Stimulated activated CD8-positive, alpha-beta memory T cell treated with anti-CD3 and anti-CD28 coated beads, Interleukin-4, amount 100 ng/mL, for 1 hour (primary cell): ENCODE measurements at places on chromosomes 5 and 9.

GRCh38 chr5:14143841-14144585, 871 bp downstream of the TRIO start:
- no peak for DNase-seq

DNA sequence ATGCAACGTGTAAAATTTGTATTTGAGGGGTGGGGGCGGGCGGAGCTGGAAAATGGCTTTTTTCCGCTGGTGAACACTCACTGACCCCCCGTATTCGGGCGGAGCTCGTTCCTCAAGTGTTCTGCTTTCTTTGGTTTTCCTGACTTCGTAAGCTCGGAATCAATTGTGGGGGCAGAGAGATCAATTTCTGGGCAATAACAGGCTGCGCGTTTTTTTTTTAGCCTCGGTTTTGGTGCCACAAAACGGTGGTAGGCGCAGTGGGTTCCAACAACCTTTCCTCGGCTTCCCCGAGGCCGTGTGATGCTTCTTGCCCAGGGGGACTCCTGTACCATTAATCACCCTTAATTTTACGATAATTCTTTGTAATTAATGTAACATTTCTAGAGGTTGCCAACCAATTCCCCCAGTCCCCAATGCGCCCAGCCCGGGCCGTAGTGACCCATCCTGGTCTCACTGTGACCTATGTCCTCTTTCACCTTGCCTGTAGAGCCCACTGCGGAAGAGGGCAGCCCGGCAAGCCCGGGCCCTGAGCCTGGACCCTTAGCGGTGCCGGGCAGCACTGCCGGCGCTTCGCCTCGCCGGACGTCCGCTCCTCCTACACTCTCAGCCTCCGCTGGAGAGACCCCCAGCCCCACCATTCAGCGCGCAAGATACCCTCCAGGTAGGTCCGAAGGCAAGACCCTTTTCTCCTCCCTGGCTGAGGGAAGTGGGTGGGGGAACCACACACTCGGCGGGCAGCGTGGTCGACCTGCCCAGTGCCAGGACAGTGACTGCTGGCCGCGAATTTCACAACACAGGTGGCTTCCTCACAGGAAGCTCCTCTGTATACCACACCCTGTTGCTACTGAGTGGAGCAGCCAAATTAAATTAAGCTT, 3.7 kb downstream of the NR4A3 start:
- DNase-seq, result no peak

DNA sequence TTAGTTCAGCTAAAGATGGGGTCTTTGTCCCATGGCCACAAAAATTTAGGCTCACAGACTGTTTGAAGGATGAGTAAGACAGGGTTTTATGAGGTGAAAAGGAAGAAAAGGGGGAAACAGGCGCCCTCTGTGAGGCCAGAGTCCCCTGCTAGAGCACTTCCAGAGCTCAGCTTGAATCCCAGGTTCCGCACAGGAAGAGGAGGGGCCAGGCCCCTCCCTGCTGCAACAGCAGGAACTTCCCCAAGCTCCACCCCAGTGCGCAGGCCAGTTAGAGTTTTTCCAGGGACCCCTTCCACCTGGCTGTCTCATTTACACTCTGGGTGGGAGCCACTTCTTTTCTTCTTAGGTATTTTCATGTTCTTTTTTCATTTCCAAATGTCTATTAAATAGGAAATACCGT, 480.8 kb downstream of the PSAT1 start:
- no peak for DNase-seq

GRCh38 chr5:23389291-23390101, 117.9 kb upstream of the PRDM9 start:
- DNase-seq, result no peak

DNA sequence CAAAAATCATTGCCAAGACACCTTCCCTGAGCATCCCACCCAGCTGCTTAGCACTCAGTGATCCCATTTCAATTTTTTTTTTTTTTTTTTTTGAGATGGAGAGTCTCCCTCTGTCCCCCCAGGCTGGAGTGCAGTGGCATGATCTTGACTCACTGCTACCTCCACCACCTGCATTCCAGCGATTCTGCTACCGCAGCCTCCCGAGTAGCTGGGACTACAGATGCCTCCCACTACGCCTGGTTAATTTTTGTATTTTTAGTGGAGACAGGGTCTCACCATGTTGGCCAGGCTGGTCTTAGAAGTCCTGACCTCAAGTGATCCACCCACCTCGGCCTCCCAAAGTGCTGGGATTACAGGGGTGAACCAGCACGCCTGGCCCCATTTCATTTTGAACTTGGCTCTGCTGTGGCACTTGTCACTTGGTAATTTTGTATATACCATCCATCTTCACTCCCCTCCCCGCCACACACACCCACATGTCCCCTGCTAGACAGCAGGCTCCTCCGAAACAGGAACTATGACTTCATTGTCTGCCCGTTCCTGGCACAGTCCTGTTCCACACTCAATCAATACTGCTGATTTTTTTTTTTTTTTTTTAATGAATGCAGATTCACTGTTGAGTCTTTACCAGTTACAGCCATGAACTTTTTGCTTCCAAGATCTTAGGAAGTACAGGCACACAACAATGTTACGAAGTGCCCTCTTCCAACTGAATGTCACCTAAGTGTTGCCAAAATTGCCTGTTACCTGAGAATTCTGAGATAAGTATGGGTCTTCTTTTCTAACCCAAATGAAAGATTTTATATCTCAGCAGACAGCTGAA, 17.3 kb upstream of the ZBTB34 start:
- DNase-seq, result no peak

GRCh38 chr5:87074072-87074471, 193.6 kb upstream of the RASA1 start:
- no peak for DNase-seq

- DNase-seq, result no peak
Measured at GRCh38 chr5:673161-673830, 19.9 kb downstream of the TPPP start.

DNA sequence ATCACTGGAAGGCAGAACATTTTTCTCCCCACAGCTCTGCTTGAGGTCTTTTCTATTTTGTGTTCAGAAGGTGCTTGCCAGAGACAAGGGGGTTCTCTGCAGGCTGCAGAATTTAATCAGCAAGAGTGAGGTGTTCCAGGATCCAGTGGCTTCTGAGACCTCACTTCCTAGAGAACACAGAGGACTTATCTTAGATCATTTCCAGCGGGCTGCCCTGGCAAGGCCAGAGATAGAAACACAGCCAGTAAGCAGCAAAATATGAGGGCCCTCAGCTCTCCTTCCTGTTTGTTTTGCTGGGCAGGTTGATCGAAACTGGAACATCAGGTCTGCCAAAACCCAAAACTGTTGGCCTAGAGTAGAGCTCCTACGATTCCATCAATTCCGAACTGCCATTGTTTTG, 187.3 kb downstream of the DIRAS2 start:
- DNase-seq, result no peak

DNA sequence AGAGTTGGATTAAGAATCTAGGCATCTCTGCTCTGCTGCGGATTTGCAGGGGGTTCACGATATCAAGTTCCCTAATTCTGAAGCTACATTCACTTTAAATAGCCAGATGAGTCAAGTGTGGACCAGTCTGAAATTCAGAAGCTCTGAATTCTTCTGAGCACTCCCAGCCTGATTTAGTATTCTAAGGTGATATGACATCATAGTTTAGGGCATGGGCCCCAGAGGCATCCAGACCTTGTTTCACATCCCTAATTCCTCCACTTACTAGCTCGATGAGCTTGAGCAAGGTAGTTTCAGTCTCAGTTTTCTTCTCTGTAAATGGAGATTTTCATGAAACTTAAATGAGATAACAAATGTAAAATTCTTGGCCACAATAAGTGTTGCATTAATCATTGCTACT, 65.2 kb downstream of the TMEM167A start:
- no peak for DNase-seq

GRCh38 chr9:122374885-122375420, 4.1 kb downstream of the PTGS1 start:
- no peak for DNase-seq

- no peak for DNase-seq
Measured at GRCh38 chr5:150497274-150497988, 10.5 kb upstream of the NDST1 start.

- DNase-seq, result no peak
Measured at GRCh38 chr5:151580858-151581257, 10.3 kb downstream of the FAT2 start.

DNA sequence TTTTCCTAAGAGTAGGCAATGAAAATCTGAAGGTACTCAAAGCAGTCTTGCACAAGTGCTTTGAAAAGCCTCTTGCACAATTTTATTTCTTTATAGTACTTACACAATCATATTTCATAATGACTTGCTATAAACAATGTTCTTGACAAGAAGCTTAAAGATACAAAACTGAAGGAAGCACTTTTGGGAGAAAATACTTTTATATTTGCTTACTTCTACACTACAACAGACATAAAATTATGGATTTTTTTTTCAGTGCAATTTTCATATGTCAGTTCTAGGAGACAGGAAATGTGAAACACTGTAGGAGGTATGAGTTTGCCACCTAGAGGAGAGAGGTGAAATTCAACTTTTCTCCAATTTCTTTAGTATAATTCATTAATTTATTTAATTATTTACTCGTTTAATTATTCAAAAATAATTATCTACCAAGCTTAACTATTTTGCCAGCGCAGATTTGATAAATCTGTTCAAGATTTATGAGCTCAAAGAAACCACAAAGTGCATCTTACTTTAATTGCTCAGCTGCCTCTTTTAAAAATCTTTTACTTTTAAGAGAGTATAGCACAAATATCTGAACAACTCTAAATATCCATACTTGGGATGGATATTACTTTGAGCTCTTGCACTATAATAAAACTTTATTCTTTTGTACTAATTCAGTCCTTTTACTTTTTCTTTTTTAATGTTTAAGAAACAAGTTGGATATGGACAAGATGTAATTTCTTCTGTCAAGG, 29.0 kb upstream of the CDKN2B start:
- DNase-seq, result no peak

DNA sequence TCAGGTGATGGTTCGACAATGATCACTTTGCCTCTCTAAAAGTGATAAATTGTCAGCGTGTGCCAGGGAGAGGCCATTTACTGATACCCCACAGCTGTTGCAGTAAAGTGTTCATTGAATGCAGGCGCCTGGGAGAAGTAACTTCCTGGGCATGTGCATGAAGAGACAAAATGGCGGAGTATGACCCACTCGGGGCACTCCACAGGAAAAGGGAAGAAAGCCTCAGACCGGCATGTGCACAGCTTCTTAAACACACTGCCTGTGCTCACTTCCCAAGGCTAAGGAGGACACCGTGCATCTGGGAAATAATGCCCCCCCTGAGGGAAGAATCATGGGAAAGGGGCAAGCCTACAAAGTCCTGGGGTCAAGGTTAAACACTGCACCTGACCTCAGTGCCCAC, 329.5 kb downstream of the ICE1 start:
- DNase-seq, result no peak

DNA sequence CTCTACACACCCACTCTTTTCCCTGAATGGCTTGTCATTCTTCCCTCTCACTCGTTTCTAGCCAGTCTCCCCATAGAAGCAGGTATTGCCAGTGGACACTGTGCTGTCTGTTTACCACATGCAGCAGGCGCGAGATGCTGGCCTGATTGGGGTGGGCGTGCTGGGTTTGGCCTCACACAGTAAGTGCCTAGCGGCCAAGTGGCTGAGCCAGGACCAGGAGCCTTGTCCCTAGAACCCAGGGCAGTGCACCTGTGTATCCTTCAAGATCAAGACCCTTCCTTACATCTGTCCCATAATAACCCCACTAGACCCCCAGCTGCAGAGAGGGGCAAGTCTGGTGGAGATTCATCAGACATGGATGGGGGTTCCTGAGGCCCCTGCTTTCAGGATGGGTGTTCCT, 112.8 kb upstream of the IRX4 start:
- no peak for DNase-seq

GRCh38 chr5:171871711-171872110, 86.1 kb downstream of the SMIM23 start:
- no peak for DNase-seq

DNA sequence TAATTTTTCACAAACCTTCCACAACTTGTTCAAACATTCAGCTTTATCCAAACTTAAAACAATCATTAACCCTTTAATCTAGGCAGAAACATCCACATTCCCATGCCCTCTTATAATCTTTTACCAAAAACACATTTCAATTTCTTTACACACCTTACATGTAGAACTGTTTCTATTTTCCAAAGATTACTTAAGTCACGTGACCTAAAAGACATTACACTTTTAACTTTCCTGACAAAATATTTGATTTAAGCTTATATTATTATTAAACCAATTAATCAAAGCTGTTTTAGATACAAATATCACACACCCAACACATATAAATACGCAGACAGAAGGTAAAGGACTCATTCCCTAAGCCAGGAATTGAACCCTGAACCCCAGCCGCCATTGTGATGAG, 21.0 kb upstream of the MRPS30 start:
- DNase-seq, result no peak

GRCh38 chr9:119086590-119086989, 282.6 kb downstream of the BRINP1 start:
- no peak for DNase-seq

DNA sequence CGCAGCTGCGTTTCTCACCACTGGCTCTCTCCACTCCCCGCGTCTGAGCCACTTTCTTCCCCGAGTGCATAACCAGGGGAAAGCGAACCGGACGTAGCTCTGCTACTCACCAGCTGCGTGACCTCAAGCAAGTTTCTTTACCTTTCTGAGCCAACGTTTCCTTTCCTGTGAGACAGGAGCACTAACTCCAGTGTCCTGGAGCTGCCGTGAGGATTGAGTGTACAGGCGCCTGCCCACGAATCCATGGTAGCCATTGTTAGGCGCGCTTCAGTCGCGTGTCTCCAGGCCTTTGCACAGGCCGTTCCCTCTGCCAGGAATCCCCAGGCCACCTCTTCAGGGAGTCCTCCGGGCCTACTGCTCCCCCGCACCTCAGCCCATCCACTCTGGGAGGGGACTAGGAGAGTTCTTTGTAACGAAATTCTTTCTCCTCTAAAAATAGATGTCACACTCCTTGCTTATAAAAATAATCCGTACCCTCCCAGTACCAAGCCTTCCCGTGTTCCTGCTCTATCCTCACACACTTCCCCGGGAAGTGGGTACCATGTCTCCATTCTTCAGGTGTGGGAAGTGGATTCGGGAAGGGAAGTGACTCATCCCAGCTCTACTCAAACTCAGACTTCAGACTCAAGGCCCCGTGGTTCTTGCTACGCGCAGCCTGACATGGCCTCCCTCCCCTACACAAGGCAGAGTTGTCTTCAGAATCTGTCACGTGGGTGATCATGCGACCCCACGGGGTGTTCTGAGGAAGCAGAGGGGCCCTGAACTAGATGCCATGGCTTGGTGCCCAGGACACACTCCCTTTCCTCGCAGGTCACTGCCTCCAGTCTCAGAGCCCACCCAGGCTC, 16.1 kb upstream of the CRB2 start:
- DNase-seq, result peak; percentile 17
